AG04449 (cell line): ENCODE measurements at places on chromosomes 1 and 21.

DNA sequence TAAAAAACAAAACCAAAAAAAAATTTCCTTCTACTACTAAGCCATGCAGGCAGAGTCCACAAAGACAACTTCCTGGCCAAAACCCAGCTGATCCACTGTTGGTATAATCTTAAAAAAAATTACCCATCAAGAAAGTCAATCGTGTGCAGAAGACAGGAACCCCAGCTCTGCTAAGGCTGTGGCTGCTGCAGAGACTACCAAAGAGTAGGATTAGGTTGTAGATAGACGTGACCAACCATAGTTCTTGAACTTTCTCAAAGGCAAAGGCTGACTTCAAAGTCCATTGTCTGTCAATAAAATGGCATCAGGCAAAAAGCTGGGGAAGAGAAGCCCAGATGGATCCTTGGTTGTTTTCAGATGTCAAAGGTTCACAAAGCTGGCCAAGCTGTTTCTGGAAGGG, 3.4 kb downstream of the PSMB4 start:
- DNase-seq = no peak

DNA sequence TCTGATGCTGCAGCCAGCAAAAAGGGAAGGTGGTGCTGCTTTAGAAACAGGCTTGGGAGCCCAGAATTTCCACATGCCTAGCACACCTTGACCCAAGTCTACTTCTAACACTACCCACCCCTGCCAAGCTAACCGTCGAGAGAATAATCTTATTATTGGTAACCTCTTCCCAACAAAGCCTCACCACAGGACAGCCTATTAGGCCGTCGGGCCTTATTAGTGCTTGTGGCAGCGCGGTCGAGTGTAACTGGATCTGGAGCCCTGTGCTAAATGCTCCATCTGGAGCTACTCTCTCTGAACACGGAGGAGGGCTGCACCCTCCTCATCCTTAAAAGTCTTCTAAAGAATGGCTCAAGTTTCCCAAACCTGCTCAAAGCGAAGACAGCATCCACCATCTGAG, 165.5 kb upstream of the NFIA start:
- no peak for DNase-seq

DNA sequence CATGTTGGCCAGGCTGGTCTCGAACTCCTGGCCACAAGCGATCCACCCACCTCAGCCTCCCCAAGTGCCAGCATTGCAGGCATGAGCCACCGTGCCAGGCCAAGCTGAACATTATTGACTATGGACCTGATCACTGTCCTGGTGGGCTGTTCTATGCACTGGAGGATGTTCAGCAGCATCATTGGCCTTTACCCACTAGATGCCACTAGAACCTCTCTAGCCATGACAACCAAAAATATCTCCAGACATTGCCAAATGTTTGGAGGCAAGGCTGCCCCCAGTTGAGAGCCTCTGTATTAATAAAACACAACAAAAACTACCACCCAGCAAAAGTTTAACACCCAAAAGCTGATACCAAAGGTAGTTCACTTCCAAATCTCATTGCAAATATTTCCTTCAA, 110.8 kb upstream of the SOD1 start:
- no peak for DNase-seq

- DNase-seq = peak; percentile 70
Measured at GRCh38 chr1:61287734-61288133, 205.4 kb downstream of the NFIA start.

- DNase-seq = peak; percentile 50
Measured at GRCh38 chr21:31354604-31355443, 10.8 kb upstream of the TIAM1 start.

- no peak for DNase-seq
Measured at GRCh38 chr1:23563003-23563402, 3.7 kb upstream of the ID3 start.
